ENCODE measurements at places on chromosomes 2 and 18. TPM values are rescaled to one million over a fixed set of nuclear protein-coding genes. Genes with fewer than 3 reads are reported as not detected.

- H3K27ac ChIP-seq, result no peak overlapping the region
- no peak overlapping the region for H3K4me3 ChIP-seq
- no peaks in the 10 kb centered on the region for H3K27me3 ChIP-seq
- no peaks in the 10 kb centered on the region for H3K36me3 ChIP-seq
Measured at GRCh38 chr2:58644451-58644850, 403.3 kb upstream of the FANCL start.

DNA sequence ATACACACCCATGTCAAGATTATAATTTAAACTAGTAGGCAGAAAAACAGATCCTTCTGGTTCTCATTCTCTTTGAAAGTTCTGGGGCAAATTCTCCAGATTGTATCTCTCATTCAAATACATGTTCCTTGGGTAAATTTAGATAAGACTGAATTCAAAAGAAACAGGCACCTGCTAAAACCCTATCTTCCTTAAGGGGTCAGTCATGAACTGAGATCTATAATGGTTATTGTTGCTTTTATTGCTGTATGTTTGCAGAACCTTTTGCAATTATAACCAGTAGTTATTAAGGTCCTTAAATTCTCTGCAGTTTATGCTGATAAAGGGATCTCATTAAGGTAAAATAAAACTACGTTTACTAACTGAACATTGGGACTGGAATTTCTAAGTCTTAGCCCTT is 83.5 kb downstream of the MYO5B start:
- H3K27ac ChIP-seq, result no peak overlapping the region
- H3K4me3 ChIP-seq, result no peak overlapping the region
- DNase-seq, result no peak
- H3K27me3 ChIP-seq, result peaks cover 3% of the 10 kb centered on the region

DNA sequence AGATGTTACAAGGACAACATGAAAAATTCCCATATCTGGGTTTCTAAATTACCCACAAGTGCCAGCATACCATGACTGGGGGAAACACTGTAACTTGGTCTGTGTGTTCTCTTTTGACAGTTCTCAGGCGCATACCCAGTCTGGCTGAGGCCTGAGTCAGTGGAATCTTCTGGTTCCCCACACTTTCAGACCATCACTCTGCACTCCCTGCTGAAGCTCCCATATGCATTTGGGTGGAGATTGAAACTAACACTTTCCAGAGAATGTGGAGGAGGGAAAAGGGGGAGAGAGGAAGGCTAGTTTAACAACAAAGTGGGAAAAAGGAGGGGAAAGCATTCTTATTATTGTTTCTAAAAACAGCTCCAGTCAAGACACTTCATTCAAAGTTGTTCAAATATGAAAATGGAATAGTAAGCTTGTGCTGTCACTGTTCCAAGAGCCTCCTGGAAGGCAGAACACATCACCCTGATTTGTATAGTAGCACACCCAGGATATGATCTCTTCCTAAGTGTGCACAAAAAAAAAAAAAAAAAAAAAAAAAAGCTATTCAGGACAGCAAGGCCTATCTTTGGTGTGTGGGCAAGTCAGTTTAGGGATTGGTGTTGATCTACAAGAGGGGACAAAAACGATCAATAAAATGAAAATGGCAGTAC is 48.1 kb upstream of the CTIF start:
- DNase-seq, result no peak
- peaks cover 53% of the 10 kb centered on the region for H3K4me1 ChIP-seq
- H3K27me3 ChIP-seq, result no peaks in the 10 kb centered on the region
- H3K27ac ChIP-seq, result peak overlapping the region; percentile 43
- H3K4me3 ChIP-seq, result no peak overlapping the region
- no peaks in the 10 kb centered on the region for H3K36me3 ChIP-seq

The NEB gene
- 0.29 TPM for total RNA-seq

DNA sequence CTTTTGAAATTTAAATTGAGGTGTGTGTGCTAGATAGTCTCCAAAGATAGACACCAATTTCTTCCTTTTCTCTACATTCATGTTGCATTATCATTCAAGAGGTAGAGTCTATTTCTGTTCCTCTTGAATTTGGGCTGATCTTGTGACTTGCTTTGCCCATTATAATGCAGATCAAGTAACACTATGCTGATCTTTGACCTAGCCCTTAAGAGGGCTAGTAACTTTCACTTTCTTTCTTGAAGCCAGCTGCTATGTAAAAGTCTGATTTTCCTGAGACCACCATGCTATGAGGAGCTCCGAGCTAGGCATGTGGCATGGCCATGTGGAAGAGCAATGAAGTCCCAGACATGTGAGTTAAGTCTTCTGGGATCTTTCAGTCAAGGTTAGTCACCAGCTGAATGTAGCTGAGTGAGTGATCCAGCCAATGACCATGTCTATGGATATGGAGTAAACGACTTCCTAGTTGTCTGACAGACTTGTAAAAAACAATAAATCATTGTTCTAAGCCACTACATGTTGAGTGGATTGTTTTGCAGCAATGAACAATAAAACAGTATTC is 189.4 kb upstream of the CWC22 start:
- no peak overlapping the region for H3K27ac ChIP-seq
- H3K4me1 ChIP-seq, result peaks cover 3% of the 10 kb centered on the region
- no peaks in the 10 kb centered on the region for H3K27me3 ChIP-seq
- H3K4me3 ChIP-seq, result no peak overlapping the region
